ENCODE measurements at places on chromosomes 7 and 10.
A peak's percentile ranks its signal among the peaks of the same experiment; 100 is the strongest.

- no peak for DNase-seq
These were observed 77.5 kb downstream of the SLC16A9 start for GRCh38 chr10:59631882-59632807.

- DNase-seq = no peak
These were observed 15.4 kb downstream of the HYCC1 start for GRCh38 chr7:22998519-22998896.

DNA sequence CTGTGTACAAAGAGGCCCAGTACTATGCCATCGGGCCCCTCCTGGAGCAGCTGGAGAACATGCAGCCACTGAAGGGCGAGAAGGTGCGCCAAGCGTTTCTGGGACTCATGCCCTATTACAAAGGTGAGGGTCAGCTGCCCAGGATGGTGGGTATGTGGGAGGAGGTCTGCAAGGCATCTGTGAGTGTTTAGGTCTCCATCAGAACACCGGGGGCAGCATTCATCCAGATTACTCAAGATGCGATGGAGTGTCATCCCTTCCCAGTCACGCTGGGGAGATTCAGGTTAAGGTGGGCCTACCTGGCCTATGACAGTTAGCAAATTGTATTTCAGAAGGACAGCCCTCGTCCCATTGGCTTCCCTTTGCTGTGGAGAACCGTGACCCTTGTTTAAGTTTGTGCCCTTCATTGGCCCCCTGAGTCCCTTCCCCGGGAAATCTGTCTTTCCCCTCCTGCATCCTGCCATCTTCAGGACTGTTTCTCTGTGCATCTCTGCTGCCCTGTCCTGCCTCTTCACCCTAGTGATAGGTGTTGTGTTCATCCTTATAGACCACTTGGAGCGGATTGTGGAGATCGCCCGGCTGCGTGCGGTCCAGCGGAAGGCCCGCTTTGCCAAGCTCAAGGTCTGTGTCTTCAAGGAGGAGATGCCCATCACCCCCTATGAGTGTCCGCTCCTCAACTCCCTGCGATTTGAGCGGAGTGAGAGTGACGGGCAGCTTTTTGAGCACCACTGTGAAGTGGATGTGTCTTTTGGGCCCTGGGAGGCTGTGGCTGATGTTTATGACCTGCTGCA lies 9.8 kb downstream of the KCTD7 start:
- DNase-seq = no peak

GRCh38 chr7:100694098-100694745 lies at the start of gene GIGYF1:
TSS of gene GIGYF1 (minus strand) at chr7:100694250. CDS start at chr7:100688238, 6,012 bp downstream.
- DNase-seq = peak; percentile 79

DNA sequence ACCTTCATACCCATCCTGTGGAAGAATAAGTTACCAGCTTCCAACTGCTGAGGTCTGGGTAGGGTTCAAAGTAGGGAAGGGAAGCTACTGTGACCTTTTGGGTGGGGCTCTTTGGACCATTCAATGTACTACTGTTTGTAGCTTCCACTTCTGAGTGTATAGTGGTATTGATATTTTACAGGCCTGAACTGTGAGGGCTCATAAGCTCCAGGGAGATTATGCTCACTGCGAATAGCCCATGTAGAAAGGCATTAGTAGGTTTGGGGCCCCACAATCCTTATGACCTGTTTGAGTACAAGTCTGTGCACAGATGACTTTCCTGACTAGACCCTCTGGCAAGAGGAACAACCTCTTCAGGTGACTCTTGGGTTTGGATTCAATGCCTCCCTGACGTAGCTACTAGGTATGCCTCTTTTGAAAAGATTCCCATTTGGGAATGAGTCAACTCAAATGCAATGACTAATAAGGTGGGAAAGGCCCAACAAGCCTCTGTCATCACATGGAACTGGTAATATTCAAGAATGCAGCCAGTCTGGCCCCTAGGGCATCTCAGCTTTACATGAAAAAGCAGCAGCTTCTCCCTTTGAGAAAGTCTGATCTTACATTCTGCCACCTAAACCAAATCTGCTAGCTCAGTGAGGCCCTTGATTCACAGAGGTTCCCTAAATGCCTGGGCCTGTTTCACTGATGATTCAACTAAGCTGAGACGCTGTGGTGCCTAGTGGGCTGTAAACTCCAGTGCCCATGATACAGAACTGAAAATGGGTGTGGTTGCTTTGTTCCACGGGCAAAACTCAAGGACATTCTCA lies 79.8 kb downstream of the ABI1 start:
- DNase-seq = peak; percentile 35

- DNase-seq = no peak
These were observed 98.4 kb downstream of the SFMBT2 start for GRCh38 chr10:7312488-7312857.
